Activated T-cell treated with anti-CD3 and anti-CD28 coated beads, Interleukin-2, amount 50 U/mL, for 48 hours (primary cell): ENCODE measurements at places on chromosomes 12 and 14.

DNA sequence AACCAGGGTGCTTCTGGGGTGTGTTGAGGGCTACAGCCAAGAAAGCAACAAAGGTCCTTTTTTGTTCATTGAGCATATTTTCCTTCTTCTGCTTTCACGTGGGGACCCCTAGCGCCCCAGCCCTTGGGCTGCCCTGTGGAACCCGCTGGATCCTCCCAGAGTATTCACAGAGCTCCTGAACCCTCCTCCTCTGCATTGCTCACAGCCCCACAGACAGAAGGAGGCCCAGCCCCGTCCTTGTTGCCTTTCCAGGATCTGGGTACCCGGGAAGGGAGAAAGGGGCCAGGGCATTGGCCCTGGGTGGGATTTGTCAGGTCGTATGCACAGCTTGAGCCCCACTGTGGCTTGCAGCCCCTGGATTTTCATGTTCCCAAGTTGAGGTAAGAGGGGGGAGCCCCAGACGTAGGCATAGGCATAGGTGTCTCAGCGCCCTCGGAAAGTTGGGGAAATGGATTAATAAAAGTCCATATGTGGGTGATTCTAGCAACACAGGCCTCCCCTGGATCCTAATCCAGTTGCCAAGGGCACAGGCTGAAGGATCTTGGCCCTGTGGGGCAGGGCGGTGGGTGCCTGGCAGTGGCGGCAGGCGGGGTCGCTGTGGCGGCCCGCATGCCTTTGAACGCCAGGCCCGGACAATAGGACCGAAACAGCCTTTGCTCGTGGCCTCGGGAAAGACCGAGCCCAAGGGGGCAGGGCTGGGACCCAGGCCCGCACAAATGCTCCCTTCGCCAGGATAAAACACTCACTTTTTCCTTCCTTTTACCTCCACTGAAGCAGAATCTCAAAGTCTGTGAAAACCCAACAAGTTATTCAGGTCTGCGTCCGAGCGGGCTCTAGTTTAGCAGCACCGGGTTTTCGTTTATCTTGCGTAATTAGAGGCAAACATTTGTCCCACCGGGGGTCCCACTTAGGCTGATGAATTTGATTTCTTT lies 3.0 kb upstream of the HOXC10 start:
- no peak for DNase-seq

GRCh38 chr12:89884952-89885351 lies 176.3 kb upstream of the ATP2B1 start:
- DNase-seq, result no peak

- DNase-seq, result no peak
These were observed 32.3 kb downstream of the TSPAN8 start for GRCh38 chr12:71125515-71125914.

DNA sequence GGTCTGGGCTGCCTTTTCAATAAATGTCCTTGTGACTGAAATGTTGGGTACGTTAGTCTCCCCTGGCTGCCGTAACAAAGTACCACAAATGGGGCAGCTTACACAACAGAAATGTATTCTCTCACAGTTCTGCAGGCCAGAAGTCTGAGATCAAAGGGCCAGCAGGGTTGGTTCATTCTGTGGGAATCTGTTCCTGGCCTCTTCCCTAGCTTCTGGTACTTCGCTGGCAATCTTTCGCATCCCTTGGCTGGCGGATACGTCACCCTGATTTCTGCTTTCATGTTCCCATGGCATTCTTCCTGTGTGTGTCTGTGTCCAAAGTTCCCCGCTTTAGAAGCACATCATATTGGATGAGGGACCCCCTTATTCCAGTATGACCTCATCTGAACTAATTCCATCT lies 95.8 kb upstream of the NCOR2 start:
- no peak for DNase-seq

- no peak for DNase-seq
These were observed 828.3 kb downstream of the DIO2 start for GRCh38 chr14:79383031-79383430.

DNA sequence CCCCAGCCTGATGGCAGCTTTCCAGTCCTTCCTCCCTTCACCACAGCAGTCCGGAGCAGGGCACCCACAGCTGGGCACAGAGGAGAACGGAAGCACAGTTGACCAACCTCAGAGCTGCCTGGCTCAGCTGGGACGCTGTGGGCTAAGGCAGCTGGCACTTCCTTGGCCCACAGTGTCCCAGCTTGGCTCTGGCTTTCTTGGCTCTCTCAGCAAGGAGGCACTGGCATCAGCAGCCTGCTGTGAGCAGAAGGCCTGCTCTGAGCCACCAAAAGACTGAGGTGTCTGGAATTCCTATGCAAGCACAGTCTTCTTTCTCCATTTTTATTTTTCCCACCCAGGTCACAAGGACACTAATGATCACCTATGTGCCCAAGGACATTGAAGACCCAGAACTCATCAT lies 32.6 kb downstream of the NGB start:
- no peak for DNase-seq

DNA sequence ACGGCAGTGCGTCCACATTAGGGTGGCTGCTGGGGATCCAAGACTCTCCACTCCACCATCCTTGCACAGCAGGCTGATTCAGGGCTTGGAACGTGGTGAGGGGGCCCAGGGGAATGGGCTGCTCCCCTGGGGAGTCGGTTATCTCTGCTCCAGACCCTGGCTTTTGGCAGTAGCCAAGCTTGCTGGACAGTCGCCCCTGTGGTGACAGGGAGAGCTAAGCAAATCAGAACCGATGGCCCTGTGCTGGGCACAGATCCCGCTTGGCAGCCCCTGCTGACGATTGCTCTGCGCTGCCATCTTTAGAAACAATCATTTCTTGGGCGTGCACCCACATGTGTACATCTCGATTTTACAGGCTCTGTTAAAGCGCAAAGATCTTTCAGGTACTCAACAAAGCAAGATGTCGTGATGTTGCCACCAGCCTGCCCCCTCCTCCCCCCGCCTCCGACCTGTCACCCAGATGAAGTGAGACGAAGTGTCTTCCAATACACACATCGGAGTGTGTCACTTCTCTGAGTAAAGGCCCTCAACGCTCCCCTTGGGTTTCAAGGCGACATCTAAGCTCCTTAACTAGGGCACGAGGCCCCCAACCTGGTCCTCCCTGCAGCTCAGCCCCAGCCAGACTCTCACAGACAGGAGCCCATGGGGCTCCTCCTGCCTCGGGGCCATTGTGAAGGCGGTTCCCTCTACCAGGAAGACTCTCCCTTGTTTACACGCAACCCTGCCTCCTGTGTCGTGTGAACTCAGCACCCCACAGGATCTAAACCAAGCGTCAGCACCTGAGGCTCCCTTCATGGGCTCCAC lies 55.6 kb downstream of the PITPNM2 start:
- no peak for DNase-seq

DNA sequence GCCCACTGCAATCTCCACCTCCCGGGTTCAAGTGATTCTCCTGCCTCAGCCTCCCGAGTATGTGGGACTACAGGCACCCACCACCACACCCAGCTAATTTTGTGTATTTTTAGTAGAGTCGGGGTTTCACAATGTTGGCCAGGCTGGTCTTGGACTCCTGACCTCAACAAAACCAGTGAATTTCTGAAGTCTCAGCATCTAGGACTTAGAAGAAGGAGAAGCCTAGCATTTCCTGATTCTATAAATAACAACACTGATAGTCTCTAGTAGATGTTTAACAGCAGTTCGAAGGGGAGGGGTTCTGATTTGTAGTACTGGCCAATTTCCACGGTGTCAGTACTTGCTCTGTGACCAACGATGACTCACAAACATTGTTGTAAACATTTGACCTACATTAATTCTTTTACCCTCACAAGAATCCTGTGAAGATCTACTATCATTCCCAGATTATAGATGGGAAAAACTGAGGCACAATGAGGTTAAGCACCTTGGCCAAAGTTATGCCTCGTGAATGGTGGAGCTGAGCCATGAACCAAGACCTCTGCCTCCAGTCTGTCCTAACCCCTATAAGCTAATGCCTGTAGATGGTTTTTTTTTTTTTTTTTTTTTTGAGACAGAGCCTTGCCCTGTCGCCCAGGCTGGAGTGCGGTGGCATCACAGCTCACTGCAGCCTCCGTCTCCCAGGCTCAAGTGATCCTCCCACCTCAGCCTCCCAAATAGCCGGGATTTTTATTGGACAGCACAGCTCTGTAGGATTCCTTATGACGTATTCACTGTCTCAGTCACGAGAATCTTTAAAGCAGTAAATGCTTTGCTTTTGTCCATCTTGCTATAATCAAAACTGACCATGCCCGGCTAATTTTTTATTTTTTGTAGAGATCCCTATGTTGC lies 5.2 kb downstream of the P2RX4 start:
- DNase-seq, result no peak

DNA sequence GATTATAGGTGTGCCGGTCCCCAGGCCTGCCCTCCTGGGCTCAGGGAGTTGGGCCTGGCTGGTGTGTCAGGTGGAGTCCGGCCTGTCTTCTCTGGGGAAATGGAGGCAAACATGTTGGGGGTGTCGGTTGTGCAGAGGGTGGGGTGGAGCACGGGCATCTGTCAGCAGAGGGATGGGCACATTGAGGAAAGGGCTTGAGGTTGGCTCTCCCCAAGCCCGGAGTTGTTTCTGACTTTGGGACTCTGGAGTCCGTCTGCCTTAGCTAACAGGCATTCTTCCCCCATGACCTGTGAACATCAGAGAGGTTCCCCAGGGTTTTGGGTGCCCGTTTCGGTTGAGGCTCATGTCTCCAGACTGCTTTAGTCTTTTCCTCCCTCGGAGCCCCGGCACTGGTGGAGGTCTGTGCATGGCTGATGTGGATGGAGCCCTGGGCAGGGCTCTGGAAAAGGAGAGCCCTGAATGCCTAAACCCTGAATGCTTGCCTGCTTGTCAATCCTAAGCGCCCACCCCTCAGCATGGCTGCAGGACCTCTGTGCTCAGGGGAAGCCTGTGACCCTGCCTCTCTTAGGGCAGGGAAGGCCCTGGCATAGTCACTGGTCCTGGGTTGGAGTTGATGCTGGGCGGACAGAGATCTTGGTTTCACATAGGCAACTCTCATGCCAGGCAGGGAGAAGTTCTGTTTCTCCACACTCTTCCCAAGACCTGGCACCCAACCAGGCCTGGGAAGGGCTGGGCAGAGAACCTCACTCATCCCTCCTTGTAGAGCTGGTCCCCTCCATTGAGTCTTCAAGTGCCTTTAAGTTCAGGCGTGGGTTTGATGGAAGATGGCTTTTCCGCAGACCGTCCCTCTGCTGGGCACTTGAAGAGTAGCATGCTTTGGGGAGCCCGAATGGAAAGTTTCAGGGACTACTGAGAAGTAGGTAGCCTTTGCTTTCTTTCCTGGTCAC lies 12.9 kb downstream of the NYNRIN start:
- DNase-seq, result peak; percentile 48

GRCh38 chr14:101965770-101966722 lies 1.7 kb downstream of the DYNC1H1 start:
- peak; percentile 19 for DNase-seq

GRCh38 chr12:128976120-128976738 lies 123.0 kb downstream of the GLT1D1 start:
- DNase-seq, result peak; percentile 50

DNA sequence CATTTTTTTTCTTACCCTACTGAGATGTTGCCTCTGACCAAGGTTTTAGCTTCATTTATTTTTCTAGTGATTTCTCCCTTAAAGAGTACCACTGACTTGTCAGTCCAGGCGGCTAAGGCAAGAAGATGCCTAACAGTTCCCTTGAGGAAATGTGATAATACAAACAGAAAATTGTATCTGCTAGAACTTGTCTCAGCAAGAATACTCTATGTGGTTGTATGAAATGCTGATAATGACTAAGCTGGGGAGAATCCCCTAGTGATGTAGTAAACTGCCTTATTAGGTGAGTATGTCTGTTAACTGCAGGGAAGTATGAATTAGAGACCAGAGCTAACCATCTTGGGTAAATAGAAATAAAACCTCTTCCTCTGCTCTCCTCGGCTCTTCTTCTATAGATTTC lies 6.7 kb downstream of the C12orf54 start:
- no peak for DNase-seq

DNA sequence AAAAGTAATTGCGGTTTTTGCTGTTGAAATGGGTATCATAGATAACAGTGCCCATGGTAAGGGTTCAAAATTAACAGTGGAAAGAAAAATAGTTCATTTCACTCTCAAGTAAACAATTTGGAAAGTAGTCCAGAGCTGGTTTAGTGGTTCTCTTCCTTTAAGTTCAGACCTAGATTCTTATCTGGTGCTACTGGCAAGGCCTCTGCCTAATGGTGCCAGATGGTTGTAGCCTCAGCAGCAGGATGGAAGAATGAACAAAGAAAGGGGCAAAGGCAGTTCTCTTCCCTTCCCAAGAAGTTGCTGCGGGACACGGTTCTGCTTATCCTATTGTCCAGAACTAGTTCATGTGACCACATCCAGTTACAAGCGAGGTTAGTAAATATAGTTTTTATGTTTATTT lies 10.5 kb downstream of the ARG2 start:
- DNase-seq, result no peak

GRCh38 chr14:31702130-31702529 lies 140.9 kb downstream of the NUBPL start:
- no peak for DNase-seq

DNA sequence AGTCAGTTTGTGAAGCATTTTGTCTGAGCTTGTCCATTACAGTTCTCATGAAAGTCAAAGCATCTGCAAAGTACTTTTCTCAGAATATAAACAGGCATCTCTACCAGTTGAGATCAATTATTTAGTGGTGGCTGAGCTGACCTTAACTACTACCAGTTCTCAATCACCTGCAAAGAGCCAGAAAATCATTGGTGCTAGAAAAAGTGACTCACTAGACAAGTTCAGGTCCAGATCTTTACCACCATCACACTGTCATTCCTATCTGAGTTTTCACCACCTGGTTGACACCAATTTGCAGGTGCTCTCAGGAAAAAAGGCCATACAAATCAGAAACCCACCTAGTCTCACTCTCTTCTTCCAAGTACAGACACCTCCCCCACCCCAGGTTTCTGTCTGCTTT lies 33.3 kb downstream of the ITPR2 start:
- DNase-seq, result no peak

GRCh38 chr12:6935371-6936193 lies 7.8 kb downstream of the ATN1 start:
- no peak for DNase-seq

DNA sequence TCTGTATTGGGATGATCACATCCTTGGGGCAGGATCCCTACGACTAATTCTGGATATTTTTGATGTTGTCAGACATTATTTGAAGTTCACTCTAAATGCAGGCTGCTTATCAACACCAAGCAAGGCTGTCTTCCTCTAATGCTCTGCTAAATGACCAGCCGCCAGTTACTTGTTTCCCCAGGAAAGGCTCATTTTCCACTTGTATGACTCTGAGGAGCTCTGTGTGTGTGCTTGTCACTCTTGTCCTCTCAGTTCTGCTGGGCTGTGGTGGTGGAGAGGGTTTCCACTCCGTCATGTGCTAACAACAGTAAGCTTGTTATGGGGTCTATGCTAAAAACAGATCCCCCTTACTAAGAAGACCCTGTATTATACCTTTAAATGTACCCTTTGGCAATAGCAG lies 42.1 kb downstream of the ATL1 start:
- DNase-seq, result no peak

DNA sequence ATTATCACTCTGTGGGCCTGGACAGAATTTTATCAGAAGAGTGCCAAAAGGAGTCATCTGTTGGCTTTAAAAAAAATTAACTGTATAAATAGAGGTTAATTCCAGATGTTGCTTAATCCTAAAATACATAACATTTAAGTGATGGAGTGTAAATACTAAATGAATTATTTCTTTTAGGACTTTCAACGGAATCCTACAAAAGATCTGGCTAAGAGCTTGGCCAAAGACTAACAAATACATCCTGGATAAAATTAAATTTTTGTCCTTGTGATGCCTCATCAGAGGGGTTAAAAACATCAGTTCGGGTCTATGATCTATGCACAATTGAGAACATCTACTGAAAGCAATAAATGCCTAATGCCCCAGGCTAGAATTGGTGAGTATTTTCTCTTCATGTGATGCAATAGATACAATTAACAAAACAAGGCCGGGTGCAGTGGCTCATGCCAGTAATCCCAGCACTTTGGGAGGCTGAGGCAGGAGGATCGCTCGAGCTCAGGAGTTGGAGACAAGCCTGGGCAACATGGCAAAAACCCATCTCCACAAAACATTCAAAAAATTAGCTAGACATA lies 49.8 kb upstream of the RAP1B start:
- DNase-seq, result no peak
